ENCODE measurements at places on chromosomes 2 and 18.

GRCh38 chr2:11347403-11347959 is 3.0 kb upstream of the ROCK2 start:
- DNase-seq = no peak

- DNase-seq = no peak
Measured at GRCh38 chr2:170814533-170815230, 2.0 kb upstream of the GAD1 start.

DNA sequence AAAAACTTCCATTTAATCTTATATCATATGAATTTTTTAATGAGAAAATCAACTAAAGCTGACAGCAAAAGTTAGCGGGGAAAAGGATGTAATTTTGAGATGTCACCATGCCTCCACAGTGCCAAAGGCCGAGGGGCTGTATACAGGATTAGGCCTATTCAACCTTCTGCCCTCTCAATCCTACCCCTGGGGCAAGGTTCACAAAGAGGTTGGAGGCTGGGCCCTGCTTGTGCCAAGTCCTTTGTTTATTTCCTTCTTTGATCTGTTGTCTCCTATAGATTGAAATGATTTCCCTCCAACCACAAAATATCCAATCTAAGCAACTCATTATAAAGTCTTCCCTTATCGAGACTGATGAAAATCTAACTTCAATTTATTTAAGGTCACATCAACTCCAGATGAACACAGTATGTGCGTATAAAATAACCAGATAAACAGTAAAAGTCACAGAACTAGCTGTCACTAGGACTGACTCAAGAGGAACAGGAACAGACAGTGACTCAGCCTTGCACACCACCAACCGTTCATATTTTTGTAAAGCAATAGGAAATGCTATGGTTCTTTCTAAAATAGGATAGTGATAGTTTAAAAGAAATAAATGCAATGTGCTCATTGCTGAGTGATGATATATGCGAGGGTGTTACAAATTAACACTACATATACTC is 95.8 kb downstream of the SLC25A12 start:
- no peak for DNase-seq

DNA sequence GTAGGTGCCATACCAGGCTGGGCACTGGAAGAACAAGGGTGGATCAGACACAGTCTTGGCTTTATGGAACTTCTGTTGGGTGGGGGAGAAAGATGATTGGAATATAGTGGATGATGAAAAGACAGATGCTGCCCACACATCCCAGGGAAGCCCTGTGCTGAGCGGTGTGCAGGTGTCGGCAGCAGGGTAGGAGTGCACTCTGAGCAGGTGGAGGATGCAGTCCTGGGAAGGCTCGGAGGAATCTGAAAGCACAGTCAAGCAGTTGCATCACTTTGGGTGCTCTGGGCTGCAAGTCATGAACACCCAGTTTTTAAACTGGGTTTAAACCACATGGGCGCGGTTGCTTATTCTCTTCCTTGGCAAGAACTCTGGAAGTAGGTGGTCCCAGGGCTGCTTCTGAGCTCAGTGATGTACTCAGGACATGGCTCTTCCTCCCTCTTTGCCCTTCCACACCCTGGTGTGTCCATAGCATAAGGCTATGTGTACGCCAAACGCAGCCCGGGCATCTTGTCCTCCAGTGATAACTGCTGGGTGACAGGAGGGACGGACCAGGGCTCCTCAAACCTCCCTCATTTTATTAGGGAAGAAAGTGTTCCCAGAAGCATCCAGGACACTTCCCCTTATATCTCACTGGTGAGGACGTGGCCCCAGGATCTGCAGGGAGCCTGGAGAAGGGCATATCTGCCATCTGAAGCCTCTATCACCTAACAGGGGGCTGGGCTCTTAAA is 84.0 kb downstream of the SH3RF3 start:
- no peak for DNase-seq

DNA sequence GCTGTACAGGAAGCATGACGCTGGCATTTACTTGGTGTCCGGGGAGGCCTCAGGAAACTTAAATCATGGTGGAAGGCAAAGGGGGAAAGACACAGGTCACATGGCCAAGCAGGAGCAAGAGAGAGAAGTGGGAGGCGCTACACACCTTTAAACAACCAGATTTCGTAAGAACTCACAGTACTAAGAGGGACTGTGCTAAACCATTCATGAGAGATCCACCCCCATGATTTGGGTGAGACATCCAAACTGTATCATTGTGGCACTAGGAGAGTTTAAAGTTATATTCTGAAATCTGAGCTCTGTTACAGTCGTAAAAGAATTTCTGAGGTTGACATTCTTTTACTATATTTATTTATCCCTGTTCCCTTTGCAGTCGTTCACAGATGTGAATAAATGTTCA is 116.6 kb downstream of the ICA1L start:
- DNase-seq = no peak

DNA sequence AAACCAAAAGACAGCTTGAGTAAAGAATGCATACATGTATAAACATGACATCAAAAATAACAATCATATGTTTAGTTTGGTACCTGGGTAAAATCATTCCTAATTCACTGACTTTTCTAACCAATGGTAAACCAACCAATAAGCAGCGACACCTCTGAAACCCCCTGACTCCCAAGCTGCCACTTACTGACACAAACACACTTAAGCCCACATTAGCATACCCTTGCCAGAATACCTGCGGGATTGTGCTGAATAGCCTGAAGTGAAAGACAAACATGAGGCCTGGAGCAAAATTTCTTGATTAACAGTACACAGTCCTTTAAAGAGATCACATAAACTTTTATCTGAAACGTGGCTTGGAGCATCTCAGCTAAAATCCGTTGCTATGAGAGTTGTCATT is 902.9 kb downstream of the TMEM182 start:
- DNase-seq = no peak

DNA sequence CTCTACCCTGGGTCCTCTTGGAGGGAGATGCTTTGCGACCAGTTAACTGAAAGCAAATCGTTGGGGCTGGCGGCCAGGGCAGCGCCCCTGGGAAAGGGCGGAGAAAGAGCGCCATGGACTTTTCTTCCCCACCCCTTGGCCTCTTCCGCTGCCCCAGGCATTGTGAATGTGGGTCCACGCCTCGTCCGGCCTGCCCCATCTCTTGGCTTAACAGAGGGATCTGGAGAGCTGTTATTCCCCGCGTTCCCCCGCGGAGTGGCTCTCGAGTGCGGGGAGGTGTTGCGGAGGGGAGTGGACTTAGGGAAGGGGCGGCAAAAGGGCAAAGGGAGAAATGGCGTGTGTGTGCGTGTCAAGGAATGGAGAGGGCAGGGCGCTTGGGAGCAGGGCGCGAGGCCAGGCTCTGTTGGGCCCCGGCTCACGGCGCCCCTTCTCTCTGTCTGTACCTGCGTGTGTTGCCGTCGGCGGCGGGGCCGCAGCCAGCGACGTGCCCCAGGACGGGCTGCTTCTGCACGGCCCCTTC is 6.6 kb downstream of the EMX1 start:
- DNase-seq = no peak

- DNase-seq = no peak
Measured at GRCh38 chr18:21653361-21653760, 41.2 kb downstream of the SNRPD1 start.

- no peak for DNase-seq
Measured at GRCh38 chr2:17475286-17475685, 43.0 kb downstream of the RAD51AP2 start.

GRCh38 chr2:197256021-197256420 is 54.6 kb downstream of the ANKRD44 start:
- DNase-seq = no peak

- no peak for DNase-seq
Measured at GRCh38 chr2:234411793-234412192, 85.1 kb downstream of the ARL4C start.

- no peak for DNase-seq
Measured at GRCh38 chr18:8471372-8471771, 137.9 kb upstream of the RAB12 start.

- DNase-seq = no peak
Measured at GRCh38 chr2:2026252-2026831, 282.0 kb upstream of the PXDN start.

- DNase-seq = no peak
Measured at GRCh38 chr2:62302631-62303435, 106.9 kb downstream of the B3GNT2 start.

GRCh38 chr2:174692256-174692919 is 71.9 kb downstream of the CHRNA1 start:
- DNase-seq = no peak

DNA sequence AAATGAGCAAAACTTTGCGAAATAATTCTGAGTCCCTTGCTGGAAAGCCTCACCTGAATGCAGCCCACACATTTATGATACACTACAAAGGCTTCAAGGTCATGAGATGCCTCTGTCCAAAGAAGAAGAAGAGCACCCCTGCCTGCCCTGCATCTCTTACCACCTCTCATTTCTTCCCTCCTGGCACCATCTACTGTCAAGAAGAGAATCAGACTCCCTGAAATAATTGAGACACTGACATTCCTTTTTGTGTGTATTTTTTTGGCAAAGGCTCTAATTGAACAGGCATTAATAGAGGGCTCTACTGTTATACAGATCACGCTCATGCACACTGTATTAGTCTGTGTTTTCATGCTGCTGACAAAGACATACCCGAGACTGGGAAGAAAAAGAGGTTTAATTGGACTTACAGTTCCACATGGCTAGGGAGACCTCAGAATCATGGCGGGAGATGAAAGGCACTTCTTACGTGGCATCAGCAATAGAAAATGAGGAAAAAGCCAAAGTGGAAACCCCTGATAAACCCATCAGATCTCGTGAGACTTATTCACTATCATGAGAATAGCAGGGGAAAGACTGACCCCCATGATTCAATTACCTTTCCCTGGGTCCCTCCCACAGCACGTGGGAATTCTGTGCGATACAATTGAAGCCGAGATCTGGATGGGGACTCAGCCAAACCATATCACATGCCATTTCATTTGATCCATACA is 176.3 kb downstream of the ALPK2 start:
- no peak for DNase-seq

GRCh38 chr18:2641638-2642037 is 13.9 kb upstream of the SMCHD1 start:
- no peak for DNase-seq

DNA sequence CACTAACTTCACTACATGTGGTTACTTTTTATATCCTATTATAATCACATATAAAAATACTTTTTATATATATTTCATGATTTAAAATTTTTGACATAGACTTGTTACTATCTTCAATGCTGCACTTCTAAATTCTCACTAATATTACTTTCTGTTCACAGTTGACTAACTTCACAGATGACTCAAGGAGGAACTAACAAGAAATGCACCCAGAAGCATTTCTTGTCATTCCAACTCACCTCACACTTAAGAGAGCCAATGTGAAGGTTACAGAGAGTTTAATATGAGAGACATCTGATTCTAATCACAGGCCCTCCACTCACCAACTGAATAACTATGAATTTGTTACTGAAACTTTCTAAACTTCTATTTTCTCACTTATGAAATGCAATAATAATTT is 399.8 kb upstream of the SLC8A1 start:
- no peak for DNase-seq

DNA sequence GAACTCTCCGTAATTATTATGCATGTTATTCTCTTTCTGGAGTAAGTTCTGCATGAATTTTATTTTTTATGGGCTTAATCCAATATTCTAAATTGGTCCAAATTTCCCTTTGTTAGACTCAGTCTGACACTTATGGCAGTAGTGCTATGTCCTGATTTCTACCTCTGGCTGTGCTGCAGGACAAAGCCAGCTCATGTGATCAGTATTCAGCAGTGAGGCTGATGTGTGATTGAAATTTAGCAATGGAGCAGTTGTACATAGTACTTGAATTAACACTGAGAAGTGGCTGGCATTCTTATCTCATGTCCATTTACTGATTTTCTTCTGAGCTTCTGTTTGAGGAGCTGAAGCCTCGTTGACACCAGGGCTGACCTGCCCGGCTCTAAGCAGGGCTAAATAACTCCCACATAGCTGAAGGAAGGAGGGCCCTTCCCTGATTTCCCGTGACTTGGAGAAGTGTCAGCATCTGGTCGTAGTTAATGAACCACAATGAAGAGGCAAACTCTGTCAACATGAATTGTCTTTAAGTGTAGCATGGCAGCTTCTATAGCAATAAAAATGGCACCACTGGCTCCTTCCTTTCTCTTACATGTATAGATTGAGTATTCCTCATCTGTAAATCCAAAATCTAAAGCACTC is 159.0 kb upstream of the RASGRP3 start:
- no peak for DNase-seq

DNA sequence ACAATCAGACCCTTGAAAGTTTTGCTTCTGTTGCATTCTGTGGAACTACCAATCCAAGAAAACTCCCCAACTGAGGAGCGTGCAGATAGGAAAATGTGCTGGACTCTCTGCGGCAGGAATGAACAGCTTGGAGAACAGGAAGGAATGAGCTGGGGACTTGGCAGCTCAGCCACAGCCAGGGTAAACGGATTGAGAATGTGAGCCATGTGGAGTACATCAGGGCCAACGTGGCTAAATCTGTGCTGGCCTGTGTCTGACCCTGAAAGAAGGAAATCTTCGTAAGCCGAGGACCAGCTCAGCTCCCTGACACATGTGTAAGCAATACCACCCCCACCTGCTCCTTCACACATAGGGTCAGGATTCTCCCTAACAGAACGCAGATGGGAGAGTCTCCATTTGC is 1023.7 kb downstream of the BCL11A start:
- no peak for DNase-seq

DNA sequence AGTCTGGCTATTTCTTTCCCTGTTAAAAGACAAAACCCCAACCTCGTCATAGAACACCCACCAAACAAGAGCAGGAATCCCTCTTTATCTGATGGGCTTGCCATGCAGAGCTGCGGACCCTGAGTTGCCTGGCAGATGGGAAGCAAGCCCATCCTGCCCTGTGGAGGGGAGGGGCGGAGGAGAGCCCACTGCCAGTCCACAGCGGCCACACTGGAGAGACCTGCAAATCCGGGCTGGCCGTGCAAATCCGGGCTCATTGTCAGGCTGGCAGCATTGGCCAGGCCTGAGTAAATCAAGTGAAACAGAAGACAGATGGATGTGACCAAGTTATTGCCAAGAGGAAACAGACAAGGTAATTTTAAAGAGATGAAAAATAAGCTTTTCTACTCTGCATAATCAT is 22.0 kb downstream of the MYL12B start:
- no peak for DNase-seq

GRCh38 chr2:177902395-177903163 is 170.0 kb downstream of the PDE11A start:
- no peak for DNase-seq

DNA sequence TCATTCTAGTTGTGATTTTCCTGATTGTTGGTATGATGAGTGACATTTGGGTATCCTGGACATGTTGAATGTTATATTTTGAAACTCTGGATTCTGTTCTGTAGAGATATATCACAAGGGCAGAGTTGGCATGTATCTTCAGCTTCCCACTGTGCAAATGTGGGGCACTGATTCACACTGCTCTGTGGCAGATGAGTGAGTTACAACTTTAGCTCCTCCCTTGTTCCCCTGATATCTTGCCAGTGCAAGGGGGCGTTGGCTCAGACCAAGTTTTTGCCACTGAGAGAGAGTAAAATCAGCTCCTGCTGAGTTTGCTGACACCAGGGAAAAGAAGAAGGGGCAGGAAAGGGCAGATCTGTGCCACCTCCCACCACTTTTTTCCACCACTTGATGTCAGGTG is 199.6 kb upstream of the MMADHC start:
- DNase-seq = no peak

GRCh38 chr2:140242889-140243288 is 1462.7 kb upstream of the NXPH2 start:
- no peak for DNase-seq

Measured in left renal pelvis (tissue), 4 donors.